ENCODE measurements at places on chromosomes 1 and 21.

DNA sequence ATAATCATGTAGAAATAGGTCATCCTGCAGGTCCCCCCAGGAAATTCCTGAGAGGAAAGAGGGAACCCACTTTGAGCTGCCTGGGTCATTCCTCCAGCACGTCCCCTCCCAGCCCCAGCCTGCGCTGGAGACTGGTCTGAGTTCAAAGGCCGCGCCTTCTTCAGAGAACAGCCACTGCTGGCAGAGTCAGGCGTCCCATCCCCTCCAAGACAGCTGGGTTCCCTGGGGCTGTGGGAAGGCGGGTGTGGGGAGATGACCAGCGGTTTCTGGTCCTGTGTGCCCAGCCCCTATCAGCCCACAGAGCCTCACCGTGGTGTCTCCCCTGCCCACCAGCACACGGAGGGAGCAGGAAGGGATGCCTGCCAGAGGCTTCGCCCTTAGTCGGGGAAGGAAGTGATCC, 18.0 kb upstream of the TRAPPC10 start:
- DNase-seq: no peak

DNA sequence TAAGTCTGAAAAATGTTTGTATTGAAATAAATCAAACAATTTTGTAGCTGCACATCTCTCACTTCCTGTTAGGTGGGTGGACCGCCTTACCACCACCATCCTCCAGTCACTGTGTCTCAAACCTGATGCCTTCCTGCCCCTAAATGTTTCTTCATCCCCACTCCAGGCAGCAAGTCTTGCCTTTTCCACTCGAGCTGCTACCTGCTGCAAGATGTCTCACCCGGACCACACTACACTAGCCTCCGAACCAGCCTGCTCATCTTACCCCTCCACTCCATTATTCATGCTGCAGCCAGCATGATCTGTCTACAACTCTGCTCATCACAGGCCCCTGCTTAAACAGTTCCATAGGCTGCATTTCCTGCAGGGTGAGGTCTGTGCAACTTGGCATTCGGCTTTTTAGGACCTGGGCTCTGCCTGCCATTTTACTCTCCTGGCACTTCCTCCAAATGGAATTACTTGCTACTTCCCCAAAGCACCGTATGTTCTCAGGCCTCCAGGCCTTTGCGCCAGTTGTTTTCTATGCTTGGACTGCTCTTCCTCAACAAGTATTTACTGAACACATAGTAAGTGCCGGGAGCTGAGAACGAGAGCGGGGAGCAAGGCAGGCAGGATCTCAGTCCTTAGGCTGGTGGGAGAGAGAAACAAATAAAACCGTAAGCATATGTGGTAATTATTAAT, 5.2 kb upstream of the SF3A3 start:
- DNase-seq: peak; percentile 45

- DNase-seq: no peak
These were observed 16.4 kb upstream of the CGN start for GRCh38 chr1:151494741-151495281.

GRCh38 chr1:5779608-5780323, 212.5 kb downstream of the NPHP4 start:
- no peak for DNase-seq

- no peak for DNase-seq
These were observed 15.1 kb upstream of the OMA1 start for GRCh38 chr1:58561633-58562032.

DNA sequence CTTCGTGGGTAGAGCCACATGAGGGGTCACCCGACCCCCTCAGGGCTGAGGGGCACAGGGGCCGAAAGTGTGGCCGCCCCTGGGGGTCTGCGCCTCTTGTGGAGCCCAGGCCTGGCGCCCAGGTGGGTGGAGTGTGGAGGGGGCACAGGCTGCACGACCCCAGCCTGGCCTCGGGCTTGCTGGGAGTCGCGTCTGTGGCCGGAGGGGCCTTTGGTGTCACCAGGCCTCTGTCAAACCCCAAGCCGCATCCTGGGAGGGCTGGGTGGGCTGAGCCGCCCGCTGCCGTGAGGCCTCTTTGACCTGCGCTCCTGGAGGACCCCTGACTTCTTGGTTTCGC, 60.7 kb downstream of the FAAP20 start:
- DNase-seq: no peak

GRCh38 chr1:46522184-46522968, 29.1 kb downstream of the KNCN start:
- no peak for DNase-seq

DNA sequence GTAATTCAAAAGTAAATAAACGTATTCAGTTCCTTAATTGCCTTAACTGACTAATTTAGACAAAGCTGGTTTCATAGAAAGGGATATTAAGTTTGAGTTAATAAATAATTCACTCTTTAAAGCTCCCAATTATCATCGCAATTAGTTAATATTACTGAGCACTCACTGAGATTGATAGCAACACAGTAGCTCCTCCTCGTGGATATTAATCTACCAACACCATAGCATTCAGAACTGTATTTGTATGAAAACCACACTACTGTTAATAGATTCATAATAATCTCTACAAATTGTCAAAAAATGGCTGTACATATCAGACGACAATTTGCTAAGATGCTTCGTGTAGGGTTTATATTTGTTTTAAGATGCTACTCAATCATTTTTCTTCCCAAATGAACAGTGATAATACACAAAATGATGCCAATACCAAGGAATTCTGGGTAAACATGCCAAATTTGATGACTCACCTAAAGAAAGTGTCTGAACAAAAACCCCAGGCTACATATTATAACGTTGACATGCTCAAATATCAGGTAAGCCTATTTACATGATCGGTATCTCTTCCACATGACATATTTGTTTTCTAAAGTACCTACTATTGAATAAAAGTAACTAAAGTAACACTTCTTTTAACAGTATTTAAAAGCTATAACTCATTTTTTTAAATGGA, 18.8 kb upstream of the DYNLT5 start:
- no peak for DNase-seq

DNA sequence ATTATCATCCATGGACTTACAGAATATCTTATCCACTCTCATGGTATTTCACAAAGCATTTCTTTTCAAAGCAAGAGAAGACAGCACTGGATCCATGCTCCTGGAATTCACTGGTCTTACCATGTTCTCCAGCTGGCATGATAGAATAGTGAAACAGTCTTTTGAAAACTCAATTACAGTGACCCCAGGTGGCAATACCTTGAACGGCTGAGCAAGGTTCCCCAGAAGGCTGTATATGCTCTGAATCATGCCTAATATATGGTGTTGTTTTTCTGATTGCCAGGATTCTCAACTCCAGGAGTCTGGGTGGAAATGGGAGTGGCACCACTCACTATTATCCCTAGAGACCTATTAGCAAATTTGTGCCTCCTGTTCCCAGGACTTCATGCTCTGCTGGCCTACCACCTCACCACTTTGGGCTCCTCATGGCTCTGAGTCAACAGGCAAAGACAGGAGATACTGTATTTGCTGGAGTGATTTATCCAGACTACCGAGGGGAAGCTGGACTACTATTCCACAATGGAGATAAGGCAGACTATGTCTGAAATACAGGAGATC, 87.6 kb downstream of the CATSPERE start:
- DNase-seq: no peak

GRCh38 chr21:43818685-43819084, 29.3 kb downstream of the RRP1 start:
- DNase-seq: no peak

GRCh38 chr1:116382321-116382720, 9.3 kb downstream of the ATP1A1 start:
- DNase-seq: no peak

DNA sequence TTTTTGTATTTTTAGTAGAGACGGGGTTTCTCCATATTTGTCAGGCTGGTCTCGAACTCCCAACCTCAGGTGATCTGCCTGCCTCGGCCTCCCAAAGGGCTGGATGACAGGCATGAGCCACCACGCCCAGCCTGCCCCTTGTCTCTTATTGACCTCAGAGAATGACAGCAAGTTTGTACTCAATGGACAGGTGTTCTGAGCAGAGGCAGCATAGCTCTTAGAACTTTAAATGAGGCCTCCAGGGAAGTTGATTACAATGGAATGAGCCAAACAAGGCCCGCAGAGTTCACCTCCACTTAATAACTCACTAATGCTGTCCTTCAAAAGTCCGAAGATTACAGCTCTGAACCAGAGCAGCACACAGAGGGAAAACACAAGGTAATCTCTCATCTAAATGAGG, 10.9 kb downstream of the TMPRSS2 start:
- DNase-seq: no peak

DNA sequence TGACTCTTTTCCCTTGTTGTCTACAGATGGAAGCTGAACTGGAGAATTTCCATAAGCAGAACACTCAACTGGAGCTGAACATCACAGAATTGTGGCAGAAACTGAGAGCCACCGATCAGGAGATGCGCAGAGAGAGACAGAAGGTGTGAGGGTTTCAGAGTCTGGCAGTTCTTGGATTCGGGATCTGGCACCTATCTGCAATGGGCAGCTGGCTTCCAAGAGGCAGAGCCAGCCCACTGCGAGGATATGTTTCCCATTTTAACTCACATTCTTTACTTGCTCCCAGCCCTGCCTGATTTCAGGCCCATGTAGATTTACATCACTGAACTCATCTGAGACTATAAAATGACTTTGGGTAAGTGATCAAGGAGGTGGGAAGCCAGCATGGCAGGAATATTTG, 37.3 kb upstream of the TMEM125 start:
- DNase-seq: no peak

DNA sequence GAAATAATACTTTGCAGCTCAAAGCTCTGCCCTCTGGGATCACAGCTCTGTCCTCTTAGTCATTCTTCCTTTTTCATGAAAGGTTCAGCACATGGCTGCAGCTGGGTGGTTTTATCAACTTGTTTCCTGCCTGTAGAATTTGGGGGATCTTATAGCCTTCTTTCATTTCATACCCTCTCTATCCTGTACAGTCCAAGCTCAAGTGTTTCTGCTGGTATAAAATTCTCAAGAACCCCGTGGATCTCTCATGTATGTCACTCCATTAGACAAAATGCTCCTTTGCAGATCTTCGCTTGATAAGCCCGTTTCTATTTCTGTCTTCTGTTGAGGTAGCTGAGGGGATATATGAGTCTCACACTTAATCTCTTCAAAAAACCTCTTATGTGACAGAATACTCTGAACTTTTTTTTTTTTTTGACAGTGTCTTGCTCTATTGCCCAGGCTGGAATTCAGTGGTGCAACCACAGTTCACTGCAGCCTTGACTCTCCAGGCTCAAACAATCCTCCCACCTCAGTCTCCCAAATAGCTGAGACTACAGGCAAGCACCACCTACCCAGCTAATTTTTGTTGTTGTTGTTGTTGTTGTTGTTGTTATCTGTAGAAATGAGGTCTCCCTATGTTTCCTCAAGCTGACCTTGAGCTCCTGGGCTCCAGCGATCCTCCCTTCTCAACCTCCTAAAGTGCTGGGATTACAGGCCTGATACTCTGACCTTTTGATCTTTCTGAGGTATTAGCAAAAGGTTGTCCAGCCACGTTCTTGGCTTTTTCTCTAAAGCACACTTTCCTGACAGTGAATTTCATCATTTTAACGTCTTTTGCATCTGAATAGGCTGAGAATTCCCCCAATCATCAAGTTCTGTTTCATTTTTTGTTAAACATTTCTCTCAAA, 24.6 kb upstream of the COL9A2 start:
- no peak for DNase-seq

GRCh38 chr1:85102479-85102878, 54.2 kb upstream of the MCOLN3 start:
- no peak for DNase-seq

DNA sequence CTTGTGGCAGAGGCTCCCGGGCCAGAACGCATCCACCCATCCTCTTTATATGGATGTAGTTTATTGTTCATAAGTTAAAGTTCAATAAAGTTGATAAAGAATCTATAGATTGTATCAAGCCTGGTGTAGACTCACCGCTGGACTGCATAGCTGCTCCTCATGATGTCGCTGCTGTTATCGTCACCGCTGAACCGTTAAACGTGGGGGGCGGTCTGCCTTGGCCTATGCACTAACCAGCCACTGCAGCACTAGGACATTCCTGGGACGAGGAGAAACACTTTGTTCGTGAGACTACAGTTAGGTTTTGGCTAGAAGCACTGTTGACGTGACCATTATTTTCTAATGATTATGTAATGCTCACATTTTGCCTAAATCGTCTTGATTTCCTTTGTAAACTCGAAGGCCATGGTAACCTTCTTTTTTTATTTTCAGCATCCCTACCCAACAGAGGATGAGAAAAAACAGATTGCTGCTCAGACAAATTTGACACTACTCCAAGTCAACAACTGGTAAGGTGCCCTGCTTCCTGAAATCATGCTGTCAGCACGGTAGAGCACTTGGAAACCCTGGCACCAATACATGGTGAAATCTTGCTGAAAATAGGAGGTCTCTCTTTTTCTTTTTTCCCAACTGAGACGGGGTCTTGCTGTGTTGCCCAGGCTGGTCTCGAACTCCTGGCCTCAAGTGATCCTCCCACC, 50.2 kb downstream of the PKNOX1 start:
- DNase-seq: no peak

DNA sequence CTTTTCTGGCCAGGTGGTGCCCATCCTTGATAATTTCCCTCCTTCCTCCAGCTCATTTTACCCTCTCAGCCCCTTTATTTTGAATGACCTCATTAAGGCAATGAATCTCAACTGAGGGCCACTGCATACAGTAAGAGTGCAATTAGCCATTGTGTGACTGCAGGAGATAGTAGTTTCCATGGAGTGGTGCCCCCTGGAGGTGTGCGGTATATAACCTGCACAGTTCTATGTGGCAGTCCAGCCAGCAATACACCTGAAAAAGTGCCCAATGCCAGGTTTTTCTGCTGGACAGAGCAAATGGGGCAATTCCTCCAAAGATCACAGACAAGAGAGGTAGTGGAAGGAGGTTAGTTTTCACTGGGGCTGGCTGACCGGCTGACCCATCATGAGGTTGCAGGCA, 25.9 kb upstream of the LRRC38 start:
- DNase-seq: no peak

GRCh38 chr1:63742526-63742925, 31.3 kb upstream of the ROR1 start:
- DNase-seq: no peak

DNA sequence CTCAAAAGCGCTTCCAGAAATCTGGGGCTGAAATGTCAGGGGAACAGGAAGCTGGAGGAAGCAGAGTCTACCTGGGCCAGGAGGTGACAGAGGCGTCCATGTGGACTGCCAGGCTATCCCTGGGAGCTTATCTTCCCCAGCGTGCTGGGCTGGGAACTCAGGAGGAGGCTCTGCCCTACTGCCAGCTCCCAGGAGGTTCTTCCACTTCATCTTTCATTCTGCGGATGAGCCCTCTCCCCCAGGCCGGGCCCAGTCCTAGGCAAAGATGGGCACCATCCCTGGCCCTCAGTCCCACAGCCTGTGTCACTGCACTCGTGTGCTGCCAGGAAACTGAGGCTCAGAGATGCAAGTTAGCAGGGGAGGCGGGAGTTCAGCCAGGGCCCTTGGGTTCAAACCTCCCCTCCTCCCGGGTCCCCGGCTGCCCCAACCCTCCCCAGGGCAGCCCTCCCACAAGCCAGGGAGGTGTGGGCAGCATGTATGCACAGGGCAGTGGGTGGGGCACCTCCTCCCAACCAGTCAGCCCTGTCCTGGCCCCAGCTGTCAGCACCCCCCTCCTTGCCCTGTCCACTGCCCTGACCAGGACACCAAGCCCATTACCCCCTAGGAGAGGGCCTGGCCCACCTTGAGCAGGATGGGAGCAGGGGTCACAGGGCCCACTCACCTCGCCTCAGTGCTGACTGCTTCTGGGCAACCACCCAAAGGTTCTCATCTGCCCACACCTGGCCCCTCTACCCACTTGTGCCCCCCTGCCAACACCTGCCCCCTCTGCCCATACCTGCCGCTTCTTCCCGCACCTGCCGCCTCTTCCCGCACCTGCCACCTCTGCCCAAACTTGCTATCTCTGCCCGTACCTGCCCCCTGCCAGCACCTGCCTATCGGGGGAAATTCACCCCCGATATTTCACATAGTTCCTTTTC, 226.0 kb downstream of the NPHP4 start:
- DNase-seq: no peak

GRCh38 chr1:30603081-30603858, 120.1 kb downstream of the MATN1 start:
- no peak for DNase-seq

All from right forelimb (tissue), 1 donor.